ENCODE measurements at places on chromosomes 12 and 14. TPM values are rescaled to one million over a fixed set of nuclear protein-coding genes. Genes with fewer than 3 reads are reported as not detected.

GRCh38 chr14:85958069-85958468 is 428.1 kb downstream of the FLRT2 start:
- H3K27me3 ChIP-seq, result no peaks in the 10 kb centered on the region
- H3K4me3 ChIP-seq, result no peak overlapping the region
- no peak overlapping the region for H3K27ac ChIP-seq
- H3K36me3 ChIP-seq, result no peaks in the 10 kb centered on the region
- no peaks in the 10 kb centered on the region for H3K4me1 ChIP-seq

- H3K36me3 ChIP-seq, result no peaks in the 10 kb centered on the region
- peak; percentile 43 for DNase-seq
- H3K4me1 ChIP-seq, result no peaks in the 10 kb centered on the region
- no peaks in the 10 kb centered on the region for H3K27me3 ChIP-seq
- H3K27ac ChIP-seq, result no peak overlapping the region
Measured at GRCh38 chr12:97404543-97404942, 58.1 kb upstream of the RMST start.

- no peak overlapping the region for H3K27ac ChIP-seq
- peaks cover 6% of the 10 kb centered on the region for H3K36me3 ChIP-seq
- H3K4me3 ChIP-seq, result no peak overlapping the region
- DNase-seq, result no peak
- no peaks in the 10 kb centered on the region for H3K4me1 ChIP-seq
Measured at GRCh38 chr14:67395086-67395875, 16.7 kb downstream of the PLEK2 start.

KCNH3 gene
- not detected for total RNA-seq
